Activated T-cell treated with anti-CD3 and anti-CD28 coated beads for 48 hours (primary cell): ENCODE measurements at places on chromosomes 6 and 20.

DNA sequence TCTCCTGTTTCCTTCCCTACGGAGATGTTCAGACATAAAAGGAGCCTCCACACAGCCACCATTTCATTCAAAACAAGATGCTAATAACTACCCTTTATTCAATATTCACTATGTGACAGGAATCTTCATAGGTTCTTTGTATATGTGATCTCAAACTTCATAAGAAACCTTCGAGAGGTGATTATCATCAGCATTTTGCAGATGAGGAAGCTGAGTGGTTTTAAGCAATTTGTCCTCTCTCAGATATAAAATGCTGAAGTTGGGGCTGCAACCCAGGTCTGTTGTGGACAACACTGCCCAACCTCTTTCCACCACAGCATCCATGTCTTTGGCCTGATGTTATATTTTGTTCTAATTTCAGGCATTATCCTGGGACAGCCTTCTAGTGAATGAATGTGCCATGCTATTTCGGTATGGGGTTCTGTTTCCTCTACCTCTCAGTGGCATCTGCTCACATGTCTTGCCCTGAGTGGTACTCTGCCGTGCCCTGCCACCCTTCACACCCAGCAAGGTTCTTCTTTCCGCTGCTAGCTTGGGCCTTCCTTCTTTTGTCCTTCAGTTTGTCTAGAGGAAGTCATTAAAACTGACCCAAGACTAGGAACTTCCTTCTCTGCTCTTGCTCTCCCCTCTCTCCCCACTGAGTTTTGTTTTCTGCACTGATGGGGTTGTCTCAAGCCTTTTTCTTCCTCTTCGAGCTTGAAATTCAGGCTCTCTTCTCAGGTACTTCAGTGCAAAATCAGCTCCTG, 300.9 kb upstream of the PRDM1 start:
- DNase-seq = no peak

- no peak for DNase-seq
These were observed 67.2 kb upstream of the TBC1D7 start for GRCh38 chr6:13395272-13396237.

DNA sequence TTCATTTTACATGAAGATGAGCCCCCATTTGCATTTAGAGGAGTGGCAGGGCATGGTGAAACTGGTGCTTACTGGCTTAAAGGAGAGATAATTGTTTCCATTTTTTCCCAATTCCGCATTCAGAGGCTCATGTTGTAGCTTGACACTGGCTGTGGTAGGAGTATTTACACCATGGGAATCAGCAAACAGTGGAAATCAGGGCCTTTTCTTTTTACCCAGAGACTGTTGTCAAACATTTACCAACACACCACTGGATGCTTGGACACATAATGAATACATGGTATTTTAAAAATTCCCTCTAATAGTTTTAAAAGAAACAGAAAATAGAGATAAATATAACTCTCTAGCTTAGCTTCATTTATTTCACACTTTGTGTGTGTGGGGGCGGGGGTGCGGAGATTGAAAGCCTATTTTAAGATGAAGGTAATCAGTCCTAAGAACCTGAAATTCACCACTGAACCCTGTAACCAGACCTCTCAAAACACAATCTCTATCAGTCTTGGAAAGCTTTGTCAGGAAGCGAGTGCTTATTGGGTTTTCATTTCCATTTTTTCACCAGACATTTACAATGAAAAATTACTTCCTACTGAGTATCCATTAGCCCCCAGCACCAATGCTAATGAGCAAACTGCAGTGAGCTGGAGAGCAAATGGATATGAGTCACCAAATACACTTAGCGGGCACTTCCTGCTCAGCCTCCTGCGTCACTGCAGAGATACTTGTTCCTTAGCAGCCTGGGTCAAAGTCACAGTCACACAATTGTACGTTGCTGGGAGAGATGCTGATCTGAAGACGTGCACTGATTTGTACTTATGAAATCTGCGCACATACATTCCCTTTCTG, 532.0 kb downstream of the BCKDHB start:
- DNase-seq = no peak

GRCh38 chr6:90497411-90497810, 89.5 kb downstream of the MAP3K7 start:
- no peak for DNase-seq

- no peak for DNase-seq
These were observed 483.8 kb upstream of the CHD6 start for GRCh38 chr20:42102000-42102399.

- DNase-seq = no peak
These were observed 20.6 kb upstream of the FAM209A start for GRCh38 chr20:56503916-56504315.
